MG63 (cell line): ENCODE measurements at places on chromosomes 4 and X.

DNA sequence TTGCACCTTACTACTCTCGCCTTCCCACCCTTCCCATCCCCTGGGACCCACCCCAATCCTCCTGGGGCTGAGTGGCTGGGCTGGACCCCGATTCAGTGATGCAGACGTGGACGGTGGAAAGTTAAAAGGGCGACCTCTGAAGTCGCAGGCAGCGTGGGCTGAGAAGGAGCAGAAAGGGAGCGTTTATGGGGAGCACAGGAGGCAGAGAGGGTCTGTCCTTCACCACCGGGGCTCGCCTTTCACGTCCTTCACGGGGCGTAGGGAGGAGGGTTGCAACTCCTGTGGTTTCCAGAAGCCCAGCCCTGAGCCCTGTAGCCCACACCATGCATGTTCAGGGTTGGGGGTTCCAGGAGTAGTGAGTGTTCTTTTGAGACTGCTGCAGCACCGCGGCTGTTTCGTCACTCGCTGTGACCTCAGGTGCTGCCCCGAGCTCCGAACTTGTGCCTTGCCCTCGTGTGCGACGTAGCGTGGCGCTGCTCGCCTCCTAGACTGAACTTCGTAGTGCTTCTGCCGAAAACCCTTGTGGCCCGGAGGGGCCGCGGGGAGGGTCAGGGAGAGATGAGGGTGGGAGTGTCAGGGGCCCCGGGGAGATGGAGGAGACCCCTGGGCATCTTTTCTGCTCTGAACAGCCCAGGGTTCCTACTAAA, 1.6 kb downstream of the NHS start:
- DNase-seq: no peak

DNA sequence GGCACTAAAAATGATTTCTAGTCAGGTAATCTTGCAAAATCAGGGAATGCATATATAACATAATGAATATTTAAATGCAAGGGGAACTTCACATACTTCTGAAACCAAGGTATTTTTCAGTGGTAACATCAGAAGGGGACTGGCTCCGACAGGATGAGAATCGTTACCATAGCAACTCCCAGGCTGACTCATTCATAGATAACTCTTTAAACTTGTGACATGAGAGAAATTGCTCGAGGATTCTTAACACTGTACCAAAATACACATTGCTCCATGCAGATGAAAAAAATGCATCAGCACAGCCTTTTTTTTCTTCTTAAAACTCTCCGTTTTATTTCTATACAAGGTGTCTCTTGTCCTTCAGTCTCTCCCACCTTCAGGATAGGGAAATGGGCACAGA, 114.3 kb downstream of the GABRB1 start:
- DNase-seq: no peak

DNA sequence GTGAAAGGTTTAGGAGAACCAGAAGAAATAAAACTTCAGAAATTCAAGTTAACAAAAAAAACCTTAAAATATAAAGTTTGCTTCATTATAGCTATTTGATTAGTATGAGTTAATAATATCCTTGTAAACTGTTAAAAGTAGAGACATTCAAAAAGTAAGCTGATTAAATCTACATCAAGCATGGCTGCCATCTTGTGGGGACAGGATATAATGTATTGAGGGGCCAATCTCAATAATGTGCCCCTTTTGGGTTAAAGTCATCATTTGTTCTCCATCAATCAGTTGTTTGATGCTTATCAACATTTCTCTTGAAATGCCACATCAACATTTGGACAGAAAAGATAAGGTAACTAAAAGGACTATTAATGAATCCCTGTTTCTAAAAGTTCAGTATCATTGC, 4.6 kb upstream of the GRID2 start:
- no peak for DNase-seq

- no peak for DNase-seq
Observed at GRCh38 chr4:42767669-42768068, 110.8 kb upstream of the ATP8A1 start.

GRCh38 chr4:187160486-187160885, 436.8 kb upstream of the FAT1 start:
- no peak for DNase-seq

- DNase-seq: peak; percentile 27
Observed at GRCh38 chr4:183532821-183533220, 28.0 kb downstream of the ING2 start.

DNA sequence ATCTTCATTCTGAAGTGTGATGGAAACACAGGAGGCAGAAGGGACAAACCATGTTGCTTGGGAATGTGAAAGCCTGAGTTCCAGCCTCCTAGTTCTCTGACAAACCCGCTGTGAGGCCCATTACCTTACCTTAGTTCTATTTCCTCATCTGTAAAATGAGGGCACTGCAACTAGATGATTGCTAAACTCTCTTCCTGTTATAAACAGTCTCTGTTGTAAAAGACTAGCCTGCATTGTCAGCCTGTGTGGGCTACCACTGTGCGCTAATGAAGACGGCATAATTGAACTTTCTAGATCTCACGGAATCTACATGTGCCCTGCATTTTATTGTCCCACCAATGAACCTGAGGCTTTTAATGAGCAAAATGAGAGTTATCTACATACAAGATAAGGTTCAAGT, 147.2 kb downstream of the AFF2 start:
- no peak for DNase-seq

GRCh38 chr4:95732061-95732460, 107.8 kb upstream of the PDHA2 start:
- DNase-seq: no peak

DNA sequence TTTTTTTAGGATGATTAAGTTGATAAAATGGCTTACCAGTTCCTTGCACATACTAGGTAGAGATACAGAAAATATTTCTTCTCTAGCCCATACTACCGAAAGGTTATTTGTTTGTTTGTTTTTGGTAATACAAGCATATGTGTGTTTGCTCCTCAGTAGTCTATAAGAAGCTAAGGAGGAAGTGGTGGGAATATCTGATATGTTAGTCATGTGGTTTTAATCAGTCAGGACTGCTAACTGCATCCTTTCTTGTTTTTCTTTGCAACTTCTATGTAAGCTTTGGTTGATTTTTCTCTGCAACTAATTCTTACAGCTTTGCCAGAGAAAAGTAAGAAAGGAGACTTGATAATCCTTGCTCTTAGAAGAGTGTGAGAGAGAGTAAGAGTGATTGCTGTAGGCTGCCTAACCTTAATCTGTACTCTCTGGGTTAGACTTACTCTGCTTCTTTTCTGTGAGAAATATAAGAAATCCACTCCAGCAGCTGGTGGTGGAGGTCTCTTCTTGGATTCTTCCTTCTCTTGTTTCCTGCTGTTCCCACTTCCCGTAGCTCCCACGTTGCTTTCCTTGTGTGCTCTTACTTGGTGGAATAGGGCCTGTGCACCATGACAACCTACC, 28.3 kb downstream of the SEPTIN11 start:
- DNase-seq: no peak

DNA sequence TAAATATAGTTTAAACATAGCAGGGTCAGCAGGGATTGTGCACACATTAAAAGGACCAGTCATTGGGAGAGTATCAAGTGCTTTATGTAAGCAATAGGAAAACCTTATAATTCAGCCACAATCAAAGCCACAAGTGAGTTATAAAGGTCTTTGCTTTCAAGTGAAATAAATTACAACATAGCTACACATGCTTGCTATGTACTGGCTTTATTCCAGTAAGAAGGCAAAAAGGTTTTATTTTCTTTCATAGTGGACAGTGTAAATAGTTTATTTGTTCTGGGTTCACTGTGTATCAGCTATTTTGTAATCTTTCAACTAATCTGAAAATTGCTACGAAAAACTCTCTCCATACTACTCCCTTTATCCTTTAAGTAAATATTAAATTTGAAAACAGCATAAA, 691.4 kb downstream of the PCDH7 start:
- no peak for DNase-seq

DNA sequence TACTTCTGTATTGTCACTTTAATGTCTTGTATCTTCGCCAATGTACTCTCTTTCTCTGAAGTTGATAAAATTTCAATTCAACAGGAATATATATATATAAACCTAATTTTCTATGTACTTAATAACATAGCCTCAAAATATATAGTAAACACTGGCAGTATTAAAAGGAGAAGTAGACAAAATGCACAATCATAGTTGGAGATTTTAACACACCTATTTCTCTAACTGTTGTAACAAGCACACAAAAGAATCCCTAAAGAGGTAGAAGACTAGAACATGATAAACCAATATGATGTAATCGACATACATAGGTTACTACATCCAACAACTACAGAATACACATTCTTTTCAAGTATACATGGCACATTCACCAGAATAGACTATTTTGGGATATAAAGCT, 65.5 kb downstream of the ZNF81 start:
- DNase-seq: no peak

- no peak for DNase-seq
Observed at GRCh38 chr4:98612318-98613250, 45.8 kb downstream of the TSPAN5 start.

GRCh38 chr4:52052475-52052780, 1.3 kb downstream of the SPATA18 start:
- no peak for DNase-seq

DNA sequence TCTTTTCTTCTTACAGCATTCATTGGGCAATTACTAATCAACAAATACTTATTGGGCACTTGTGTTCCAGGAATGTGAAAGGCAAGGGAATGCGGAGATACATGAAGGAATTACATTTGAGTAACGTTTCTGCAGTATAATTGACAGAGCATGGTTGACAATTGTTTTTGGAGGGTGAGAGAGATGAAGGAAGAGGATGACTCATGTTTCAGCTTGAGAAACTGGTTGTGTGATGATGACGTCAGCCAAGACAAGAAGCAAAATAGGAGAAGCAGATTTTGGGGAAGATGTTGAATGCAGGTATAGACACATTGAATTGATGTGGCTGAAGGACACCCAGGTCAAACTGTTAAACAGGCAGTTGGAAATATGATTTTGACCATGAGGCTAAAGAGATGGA, 8.0 kb upstream of the CPEB2 start:
- no peak for DNase-seq

GRCh38 chrX:54359408-54359807, 1.6 kb upstream of the WNK3 start:
- DNase-seq: no peak

DNA sequence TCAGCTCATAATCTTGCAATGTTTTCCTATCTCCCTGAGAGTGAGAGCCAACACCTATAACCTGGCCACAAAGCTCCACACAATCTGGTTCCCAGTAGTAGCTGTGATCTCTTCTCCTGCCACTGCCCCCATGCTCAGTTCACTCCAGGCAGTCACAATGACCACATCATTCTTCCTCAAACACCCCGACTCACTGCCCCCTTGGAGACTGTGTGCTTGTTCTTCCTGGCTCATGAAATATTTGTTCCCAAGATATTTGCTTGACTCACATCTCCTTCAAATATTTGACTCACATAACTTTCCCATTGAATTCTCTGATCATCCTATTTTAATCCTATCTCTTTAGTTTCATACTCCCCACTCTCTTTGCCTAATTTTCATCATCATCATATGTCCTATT, 173.7 kb downstream of the AREG start:
- DNase-seq: peak; percentile 1

GRCh38 chrX:71586929-71587328, 8.7 kb downstream of the GCNA start:
- no peak for DNase-seq

DNA sequence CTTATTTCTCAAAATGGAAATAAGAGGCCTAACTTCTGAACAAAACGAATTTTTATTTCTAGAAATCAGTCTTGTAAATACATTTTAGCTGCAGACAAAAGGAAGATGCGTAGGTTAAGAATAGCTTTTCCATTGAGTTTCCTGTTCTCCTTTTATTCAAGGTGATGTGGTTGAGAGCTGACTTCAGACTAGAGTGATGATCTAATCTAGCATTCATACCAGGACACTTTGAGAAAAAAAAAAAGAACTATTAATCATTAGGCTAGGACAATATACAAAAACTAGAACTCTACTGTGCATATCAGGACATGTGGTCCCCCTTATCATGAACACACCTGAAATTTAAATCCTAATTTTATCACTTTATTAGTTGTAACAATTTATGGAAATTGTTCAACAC, 884.5 kb upstream of the EPHA5 start:
- DNase-seq: no peak

- no peak for DNase-seq
Observed at GRCh38 chr4:100177855-100178254, 12.4 kb downstream of the DDIT4L start.

- DNase-seq: peak; percentile 87
Observed at GRCh38 chr4:610411-611261, 14.7 kb upstream of the PDE6B start.

GRCh38 chr4:14092741-14093140, 465.2 kb upstream of the BOD1L1 start:
- DNase-seq: no peak

GRCh38 chr4:128285085-128285997, 2.3 kb downstream of the PGRMC2 start:
- DNase-seq: peak; percentile 42

DNA sequence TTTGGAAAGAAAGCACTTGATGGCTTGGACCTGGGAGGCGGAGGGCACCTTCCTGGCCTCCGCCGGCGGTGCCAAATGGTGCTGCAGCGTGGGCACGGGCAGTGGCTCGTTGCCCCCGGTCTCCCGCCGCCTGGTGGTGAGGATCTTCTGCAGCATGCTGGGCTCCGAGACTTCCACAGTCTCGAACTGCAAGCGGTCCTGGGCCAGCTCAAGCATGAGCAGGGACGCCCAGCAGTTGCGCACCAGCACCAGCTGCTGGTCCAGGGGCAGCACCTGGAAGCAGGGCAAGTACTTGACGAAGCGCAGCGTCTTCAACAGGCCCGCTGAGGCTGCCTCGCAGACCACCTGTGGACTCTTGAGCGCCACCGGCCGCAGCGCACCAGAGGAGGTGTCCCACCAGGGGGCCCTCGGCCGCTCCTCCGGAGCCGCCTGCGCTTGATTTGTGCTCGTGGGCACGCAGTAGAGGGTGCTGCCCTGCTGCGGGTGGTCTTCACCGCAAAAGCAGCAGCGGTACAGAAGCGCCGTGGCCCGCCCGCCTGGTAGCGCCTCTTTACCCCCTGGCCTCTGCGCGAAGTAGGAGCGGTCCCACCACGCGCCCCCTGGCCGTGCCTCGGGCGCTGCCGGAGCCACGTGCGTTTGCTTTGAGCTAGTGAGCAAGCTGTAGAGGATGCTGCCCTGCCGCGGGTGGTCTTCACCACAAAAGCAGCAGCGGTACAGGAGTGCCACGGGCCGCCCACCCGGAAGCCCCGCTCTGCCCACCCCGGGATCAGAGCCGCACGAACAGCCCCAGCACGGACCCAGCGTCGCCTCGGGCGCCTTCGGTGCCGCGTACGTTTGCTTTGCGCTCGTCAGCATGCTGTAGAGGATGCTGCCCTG, 689 bp downstream of the NR0B1 start:
- DNase-seq: no peak

GRCh38 chr4:138118270-138118669, 123.9 kb downstream of the SLC7A11 start:
- no peak for DNase-seq

GRCh38 chr4:5192271-5192670, 141.0 kb downstream of the STK32B start:
- no peak for DNase-seq

GRCh38 chrX:39896951-39897740, 200.6 kb downstream of the BCOR start:
- peak; percentile 84 for DNase-seq

DNA sequence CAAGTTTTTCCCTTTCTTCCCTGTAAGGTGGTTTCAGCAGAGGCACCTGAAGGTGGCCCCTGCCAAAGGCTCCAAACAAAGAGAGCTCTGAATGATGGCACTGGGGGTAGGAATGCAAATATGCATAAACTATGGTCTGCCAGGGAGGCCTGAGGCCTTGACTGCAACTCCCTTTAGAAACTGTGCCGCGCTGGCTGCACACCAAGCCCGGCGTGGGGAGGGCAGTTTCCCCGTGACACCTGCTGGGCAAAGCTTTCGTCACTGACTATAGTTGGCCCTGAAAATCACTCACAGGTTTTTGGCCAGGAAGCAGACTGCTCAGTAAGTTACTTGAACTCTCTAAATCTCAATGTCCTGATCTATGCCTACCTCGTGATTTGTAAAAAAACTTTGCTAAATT, 97.8 kb upstream of the ATOH1 start:
- DNase-seq: no peak
